Spleen (tissue), 13 donors: ENCODE measurements at places on chromosomes 4 and X. TPM values are rescaled to one million over a fixed set of nuclear protein-coding genes. Genes with fewer than 3 reads are reported as not detected.

- no peak for DNase-seq
These were observed 14.2 kb downstream of the ZNF185 start for GRCh38 chrX:152912106-152912505.

- no peak for DNase-seq
These were observed 42.2 kb downstream of the KLHL5 start for GRCh38 chr4:39104255-39104654.

- no peak for DNase-seq
These were observed 201.0 kb downstream of the CAMK2D start for GRCh38 chr4:113560579-113560978.

- DNase-seq, result no peak
These were observed 24.9 kb upstream of the MAN2B2 start for GRCh38 chr4:6549890-6550620.

GRCh38 chr4:113766882-113767281, 5.3 kb upstream of the CAMK2D start:
- DNase-seq, result no peak

- DNase-seq, result no peak
These were observed 188.1 kb downstream of the PAPSS1 start for GRCh38 chr4:107531927-107532326.

GRCh38 chr4:97106161-97106560, 1037.1 kb downstream of the STPG2 start:
- no peak for DNase-seq

The CT45A5 gene
- total RNA-seq, result not detected

- peak; percentile 29 for DNase-seq
These were observed 31.7 kb downstream of the PSAPL1 start for GRCh38 chr4:7403001-7403400.

DNA sequence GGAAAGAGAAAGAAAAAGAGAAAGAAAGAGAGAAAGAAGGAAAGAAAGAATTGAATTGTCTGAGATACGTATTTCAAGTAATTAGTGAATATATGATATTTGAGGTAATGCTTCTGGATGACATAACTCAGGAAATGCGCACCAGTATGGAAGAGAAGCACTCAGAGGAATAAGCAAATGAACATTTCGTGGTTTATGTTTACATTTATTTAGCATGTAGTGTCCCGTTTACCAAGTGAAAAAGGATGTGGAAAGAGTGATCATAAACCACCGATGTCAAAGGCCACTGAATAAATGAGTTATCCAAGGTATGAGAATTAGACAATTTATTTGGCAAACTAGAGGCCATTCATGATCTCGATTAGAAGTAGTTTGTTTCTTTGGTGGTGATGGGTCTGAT, 200.4 kb downstream of the ARAP2 start:
- no peak for DNase-seq

GRCh38 chrX:71225009-71225408, 2.0 kb downstream of the GJB1 start:
- no peak for DNase-seq

GRCh38 chrX:105552395-105552794, 269.9 kb upstream of the NRK start:
- no peak for DNase-seq

GRCh38 chr4:95294321-95294720, 254.5 kb downstream of the UNC5C start:
- no peak for DNase-seq

GRCh38 chr4:184189966-184190365, 27.7 kb downstream of the ENPP6 start:
- no peak for DNase-seq

- DNase-seq, result peak; percentile 41
These were observed 29.2 kb downstream of the SULT1E1 start for GRCh38 chr4:69830560-69831269.

DNA sequence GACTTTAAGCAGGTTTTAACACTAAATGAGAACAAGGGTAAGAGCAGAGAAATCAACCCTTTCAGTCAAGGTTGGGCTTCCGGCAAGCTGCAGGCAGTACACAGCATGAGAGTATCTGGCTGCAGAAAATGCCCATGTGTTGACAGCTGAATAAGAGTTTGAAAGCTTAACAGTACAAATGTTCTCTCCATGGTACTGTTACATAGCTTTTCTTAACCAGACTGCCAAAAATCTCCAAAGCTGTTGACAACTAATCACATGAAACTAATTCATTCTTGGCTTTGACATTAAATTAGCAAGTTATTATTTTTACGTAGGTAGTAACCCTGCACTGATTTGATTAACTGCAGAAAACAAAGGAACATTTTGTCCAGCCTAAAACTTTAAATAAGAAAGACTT, 153.5 kb downstream of the SLC10A7 start:
- DNase-seq, result no peak

DNA sequence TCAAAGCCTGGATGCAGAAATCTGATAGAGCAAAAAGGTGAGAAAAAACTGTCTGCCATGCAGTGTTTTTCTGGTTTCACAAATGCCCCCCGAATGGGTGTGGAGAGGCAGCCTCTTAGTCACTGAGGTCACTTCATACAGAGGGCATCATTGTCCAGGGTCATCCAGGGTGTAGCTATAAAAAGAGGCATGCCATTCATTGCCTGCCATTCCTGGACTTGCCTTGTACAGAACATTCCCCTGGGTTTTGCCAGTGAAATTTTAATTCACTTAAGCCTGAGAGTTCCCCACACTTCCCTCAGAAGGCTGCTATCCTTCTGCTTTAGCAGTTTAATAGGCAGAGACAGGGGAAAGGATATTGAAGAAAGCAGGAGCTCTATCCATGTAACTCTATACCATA, 230.3 kb downstream of the UNC5C start:
- DNase-seq, result no peak

DNA sequence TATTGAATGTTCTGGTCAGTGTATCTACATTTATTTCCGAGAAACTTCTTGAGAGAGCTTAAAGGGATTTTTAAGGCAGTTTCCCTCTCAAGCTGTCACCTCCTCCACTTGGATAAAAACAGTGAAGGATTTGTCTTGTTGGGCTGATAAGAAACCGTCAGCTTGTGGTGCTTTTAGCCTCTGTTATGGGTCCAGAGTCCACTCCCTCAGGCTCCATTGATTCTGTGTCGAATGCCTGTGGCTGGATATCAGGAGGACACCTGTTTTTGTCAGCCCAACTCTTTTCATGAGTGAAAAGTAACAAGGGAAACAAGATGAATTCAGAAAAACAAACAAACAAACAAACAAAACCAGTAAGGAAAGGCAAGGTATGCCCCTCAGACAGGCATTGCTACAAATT, 12.4 kb downstream of the CLCN4 start:
- no peak for DNase-seq

DNA sequence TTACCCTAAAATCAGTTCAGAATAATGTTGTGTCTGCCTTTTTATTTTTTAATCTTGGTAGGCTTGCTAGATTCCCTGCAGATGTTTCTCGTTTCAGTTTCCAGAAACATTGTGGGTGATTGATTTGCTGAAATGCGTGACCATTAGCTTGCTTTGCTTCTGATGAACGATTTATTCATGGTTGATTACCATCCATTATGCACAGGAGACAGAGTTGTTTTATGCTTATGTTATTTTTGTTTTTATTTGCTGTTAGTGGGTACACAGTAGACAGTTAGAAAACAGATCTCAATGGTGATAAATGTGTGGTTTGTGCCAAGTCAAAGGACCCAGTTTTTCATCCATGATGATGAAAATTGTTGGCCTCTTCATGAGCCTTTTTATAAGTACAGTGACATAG, 455.6 kb upstream of the BOD1L1 start:
- no peak for DNase-seq

DNA sequence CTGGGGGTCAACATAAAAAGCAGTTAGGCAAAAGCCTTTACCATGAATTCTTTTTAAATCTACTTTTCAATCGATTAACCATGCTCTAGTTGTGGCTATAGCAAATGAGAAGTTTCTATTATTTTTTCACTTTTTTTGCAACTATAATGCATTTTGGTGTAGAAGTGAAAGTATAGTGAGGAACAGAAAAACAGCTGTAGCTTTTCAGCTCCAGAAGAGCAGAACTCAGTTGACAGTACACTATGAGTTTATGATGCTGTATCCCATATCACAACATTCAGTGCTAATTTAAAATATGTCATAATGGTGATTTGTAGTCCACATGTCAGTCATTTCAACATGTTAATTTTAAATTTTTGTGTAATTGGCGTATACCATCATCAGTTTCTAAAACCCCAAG, 8.7 kb upstream of the MUC7 start:
- DNase-seq, result no peak

GRCh38 chr4:116070283-116070682, 956.9 kb upstream of the NDST4 start:
- DNase-seq, result no peak

The TAF7L gene
- 0.20 TPM for total RNA-seq

DNA sequence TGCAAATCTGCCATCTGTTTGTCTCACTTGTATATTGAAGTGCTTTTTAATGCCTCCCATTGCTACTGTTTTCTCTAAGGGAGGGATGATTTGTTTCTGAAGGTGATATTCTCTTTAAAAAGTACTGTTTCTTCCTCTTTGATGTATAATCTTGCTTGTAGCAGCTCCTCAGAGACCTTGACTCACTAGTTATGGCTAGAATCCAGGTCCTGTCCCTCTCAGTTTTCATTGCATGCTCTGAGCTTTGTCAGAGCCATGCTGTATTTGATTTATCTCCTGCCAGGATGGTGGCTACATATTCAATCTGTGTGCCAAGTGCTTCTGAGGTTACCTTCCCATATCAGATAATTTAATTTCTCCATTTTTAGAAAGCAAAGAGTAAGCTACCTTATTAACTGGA, 56.0 kb downstream of the GLUD2 start:
- DNase-seq, result no peak

The CSAG1 gene
- not detected for total RNA-seq

The DUSP9 gene
- not detected for total RNA-seq

GRCh38 chr4:77193511-77194102, 36.6 kb downstream of the CCNG2 start:
- DNase-seq, result peak; percentile 95

GRCh38 chr4:64495946-64496345, 86.7 kb upstream of the TECRL start:
- DNase-seq, result no peak

The SOWAHD gene
- 5.0 TPM for total RNA-seq

The DMP1 gene
- not detected for total RNA-seq

GRCh38 chrX:69389101-69389501, 115.0 kb upstream of the NALF2 start:
- no peak for DNase-seq

The ZBED1 gene
- total RNA-seq, result 42.7 TPM

The ARHGAP10 gene
- total RNA-seq, result 12.5 TPM
